Activated CD8-positive, alpha-beta memory T cell treated with anti-CD3 and anti-CD28 coated beads for 4 hours (primary cell): ENCODE measurements at places on chromosomes 6 and 20.

- DNase-seq, result no peak
Observed at GRCh38 chr6:3867641-3868502, 18.7 kb downstream of the FAM50B start.

DNA sequence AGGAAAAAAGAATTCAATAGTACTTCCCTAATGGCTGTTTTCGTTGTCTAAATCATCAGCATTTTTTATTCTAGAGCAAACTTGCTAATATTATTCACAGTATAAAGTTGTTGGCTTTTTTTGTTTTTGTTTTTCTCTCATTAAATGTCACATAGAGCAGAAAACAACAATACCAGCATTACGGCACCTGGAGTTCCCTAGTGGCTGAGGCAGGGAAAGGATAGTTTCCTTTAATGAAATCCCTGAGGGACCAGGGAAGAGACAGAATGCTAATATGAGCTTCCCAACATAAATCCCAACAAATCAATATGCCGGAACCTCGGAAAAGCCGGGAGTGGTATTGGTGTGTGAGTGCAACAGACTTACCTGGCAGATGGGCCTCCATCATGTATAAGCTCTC, 235.2 kb upstream of the ASCC3 start:
- no peak for DNase-seq

GRCh38 chr20:22579119-22579427, 5.3 kb downstream of the FOXA2 start:
- no peak for DNase-seq

- no peak for DNase-seq
Observed at GRCh38 chr20:45104786-45105185, 3.9 kb upstream of the KCNS1 start.

DNA sequence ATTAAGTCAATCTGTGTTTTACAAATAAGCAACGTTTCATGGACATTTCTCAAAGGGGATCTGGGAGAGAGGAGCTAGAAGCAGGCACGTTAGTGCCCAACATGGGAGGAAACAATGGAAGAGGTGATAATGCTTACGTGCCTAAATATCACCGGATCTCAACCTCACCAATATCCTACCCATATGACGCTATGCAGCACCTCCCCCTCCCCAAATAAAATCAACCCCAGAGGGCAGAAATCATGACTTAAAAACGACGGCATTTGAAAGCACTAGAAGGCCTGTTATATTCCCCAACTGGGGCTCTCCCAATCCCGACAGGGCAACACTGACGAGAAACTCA, 425 bp downstream of the HBS1L start:
- DNase-seq, result no peak

- DNase-seq, result no peak
Observed at GRCh38 chr20:57440678-57441509, 49.7 kb downstream of the RBM38 start.

DNA sequence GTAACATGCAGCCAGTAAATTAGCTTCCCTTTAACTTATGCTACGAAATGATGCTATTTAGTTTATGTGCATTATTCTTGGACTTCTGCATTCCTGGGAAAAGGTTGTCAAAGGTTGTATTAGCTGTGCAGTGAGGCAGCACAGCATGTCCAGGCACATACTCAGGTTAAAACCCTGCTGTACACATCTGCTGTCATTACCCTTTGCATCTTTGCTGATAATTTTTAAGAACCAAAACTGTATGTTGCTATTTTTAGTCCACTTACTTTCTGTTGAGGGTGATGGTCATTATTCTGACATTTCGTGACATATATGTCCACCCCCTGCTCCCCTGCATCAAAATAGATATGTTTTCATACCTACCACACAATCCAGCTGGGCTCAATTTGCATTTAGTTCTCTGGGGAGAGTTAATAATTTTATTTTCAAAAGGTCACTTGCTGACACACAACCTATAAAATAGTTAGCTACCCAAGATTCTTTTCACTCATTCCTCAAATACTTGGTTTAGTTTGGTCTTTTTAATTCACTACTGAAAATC, 142.5 kb upstream of the SPACA1 start:
- DNase-seq, result no peak

- no peak for DNase-seq
Observed at GRCh38 chr20:17584689-17585088, 14.8 kb downstream of the DSTN start.

DNA sequence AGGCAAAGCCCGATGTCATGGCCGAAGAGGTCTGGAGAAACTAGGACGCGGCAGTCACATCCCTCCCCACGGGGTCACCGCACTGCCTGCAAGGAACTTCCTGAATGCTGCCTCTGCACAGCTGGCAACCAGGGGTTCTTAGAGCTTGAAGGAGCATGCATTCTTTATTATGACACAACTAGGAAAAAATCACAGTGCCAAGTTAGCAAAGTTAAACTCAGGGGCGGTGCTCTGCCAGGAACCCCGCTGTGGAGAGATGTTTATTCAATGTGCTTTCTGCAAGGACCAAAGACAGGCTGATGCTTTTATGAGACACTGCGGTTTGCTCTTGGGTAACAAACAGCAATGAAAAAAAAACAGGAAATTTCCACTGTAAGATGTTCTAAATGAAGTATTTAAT, 287.3 kb upstream of the FOXQ1 start:
- no peak for DNase-seq

GRCh38 chr6:75412969-75413662, 80.5 kb downstream of the FILIP1 start:
- DNase-seq, result no peak

DNA sequence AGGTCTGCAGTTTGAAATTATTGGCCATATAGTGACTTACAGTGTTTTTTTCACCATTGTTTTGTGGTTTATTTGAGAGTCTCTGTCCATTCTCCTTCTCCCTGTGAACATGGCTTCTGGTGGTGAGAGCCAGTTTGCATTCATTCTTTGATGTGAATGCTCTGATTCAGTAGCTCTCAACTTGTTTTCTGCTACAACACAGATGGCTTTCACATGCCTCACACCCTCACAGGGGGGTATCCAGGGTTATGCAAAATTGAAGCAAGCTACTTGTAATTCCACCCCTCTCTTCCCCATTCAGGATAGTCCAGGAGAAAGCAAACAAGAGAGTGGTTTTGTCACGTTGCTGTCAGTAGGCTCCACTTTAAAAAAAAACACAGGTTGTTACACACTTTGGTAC, 55.6 kb downstream of the SLX4IP start:
- DNase-seq, result no peak

- DNase-seq, result no peak
Observed at GRCh38 chr20:23399568-23400241, 21.6 kb downstream of the NAPB start.

- no peak for DNase-seq
Observed at GRCh38 chr20:11540558-11540957, 377.1 kb upstream of the BTBD3 start.

GRCh38 chr6:67237277-67237676, 1397.8 kb upstream of the ADGRB3 start:
- no peak for DNase-seq

DNA sequence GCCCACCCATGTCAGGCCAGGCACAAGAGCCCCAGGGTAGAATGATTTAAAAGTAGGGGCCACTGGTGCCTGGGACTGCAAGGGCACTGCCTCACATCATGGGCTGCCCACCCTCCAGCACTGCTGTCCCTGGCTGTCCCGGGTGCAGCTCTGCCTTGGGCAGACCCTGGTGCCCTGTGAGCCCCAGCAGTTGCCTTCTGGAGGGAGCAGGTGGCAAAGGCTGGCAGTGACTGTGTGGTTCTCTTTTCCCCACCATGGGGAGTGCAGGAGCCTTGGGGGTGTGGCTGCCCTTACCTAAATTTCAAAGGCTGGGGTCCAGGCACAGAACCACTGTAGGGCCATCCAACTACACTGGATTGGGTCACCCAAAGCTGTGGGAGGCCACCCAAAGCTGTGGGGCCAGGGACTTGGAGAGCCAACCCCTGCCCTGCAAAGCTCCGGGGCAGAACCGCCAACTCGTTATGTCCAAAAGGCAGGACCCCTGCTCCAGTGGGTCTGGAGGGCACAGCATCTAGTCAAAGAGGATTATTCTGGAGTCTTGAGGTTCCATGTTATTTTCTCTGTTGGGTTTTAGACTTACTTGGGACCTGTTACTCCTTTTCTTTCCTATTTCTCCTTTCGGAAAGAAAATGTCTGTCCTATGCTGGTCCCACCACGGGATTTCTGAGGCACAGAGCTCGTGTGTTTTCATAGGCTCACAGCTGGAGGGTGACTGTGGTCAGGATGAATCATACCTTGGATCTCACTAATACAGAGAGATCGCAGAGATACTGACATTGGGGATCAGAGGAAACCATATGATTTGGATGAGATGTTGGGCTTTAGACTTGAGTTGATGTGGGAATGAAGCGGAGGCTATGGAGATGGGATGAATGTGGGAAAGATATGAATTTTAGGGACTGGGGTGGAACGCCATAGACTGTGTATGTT, 65.3 kb downstream of the RAMACL start:
- no peak for DNase-seq

DNA sequence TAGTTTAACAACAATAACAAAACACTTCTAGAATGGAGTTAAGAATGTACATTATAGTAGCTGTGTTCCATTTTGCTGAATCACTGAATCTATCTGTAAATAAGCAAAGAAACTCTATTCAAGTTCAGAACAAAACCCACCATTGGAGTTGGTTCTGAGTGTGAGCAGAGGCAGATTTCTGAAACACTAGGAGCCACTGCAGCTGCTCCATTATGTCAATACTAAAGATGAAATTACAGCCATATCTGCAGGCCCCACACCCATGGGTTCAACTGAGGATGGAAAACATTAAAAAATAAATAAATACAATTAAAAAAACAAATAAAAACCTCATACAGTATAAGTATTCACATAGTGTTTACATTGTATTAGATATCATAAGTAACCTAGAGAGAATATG, 91.0 kb downstream of the REPS1 start:
- DNase-seq, result no peak

DNA sequence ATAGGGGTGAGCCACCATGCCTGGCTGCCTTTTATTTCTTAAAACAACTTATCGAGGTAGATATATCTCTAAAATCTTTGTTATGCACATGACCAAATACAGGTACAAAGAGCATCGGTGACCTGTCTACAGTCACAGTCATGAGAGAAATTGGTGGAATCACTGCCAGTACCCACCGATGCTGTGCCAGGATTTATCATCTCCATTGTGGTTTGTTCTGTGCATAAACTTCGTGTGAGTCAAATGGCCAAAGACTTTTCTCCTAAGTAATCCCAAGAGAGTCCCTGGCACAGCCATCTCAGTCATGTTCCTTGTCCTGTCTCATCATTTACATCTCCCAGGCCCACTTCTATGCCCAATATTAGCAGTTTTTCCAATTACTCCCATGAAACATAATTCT, 9.0 kb downstream of the GSTA3 start:
- no peak for DNase-seq

DNA sequence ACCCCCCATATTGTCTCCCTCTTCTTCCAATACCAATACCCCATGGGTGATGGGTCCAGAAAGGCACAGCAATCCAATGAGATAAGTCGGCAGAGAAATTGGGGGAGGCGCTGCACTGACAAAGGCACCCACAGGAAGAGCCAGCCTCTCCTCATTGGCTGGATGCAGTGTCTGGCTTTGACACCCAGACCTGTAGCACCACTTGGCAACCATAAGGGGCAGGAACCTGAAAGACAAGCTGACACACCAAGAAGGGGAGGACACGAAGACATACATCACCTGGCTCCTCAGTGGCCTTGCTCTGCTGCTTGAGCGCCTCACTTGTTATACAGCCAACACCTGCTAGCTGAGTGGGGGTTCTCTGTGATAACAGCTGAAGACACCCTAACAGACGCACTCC, 19.4 kb upstream of the SLC4A11 start:
- DNase-seq, result no peak
